ENCODE measurements at places on chromosomes 3 and 15. TPM values are rescaled to one million over a fixed set of nuclear protein-coding genes. Genes with fewer than 3 reads are reported as not detected.

- no peak for DNase-seq
Measured at GRCh38 chr15:74897300-74897701, 7.5 kb downstream of the MPI start.

GRCh38 chr3:16907243-16907642 lies 22.5 kb downstream of the PLCL2 start:
- DNase-seq, result no peak

DNA sequence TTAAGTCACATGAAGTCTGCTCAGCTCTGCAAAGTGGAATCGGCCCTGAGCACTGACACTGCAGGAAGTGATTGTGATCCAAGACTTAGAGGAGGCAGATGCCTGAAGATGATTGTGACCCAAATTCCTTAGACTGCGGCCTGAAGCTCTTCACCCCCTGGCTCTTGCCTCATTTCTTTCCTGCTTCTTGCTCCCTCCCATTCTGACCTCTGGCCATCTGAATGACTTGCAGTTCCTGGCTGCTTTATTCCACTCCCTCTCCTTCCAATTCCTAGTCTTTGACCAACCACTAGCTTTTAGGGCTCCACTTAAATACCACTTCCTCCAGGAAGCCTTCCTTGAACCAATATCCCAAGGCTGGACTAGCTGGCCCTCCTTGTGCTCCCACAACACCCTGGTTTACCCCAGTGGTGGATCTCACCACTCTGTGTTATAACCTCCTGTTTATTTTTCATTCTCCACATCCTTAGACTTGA lies 9.9 kb upstream of the EPB42 start:
- DNase-seq, result no peak

- DNase-seq, result no peak
Measured at GRCh38 chr3:159805411-159805772, 183.2 kb upstream of the IL12A start.

- peak; percentile 11 for DNase-seq
Measured at GRCh38 chr15:101028772-101029438, 109.7 kb downstream of the LRRK1 start.

DNA sequence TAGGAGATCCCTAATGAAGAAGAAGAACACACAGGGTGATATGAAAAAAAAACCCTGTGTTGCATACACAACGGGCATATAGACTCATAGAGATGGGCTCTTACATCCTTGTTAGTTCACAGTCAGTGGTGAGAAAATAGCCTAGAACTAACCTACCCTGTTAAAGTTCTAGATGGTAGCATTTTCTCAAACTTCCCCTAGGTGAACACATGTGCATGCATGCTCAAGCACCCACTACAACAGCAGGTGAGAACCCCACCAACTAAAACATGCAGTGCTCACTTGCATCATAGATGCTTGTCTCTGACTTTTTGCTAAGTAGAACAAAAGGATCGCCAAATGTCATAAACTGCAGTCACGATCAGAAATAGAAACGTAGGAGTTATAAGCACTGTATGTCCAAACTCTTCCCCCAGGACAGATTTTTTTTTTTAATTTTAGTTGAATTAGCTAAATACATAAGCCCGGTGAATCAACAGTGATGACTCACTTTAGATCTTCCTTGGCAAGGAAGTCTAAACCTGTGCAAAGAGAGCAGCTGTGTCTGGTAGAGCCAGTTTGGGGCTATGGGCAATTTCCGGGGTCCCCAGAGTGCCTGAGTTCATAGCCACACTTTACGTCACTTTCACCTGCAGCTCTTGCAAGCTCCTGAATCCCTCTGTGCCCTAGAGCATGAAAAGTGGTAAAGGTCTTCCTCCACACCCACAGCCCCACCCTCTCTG lies 96.2 kb upstream of the SEMA6D start:
- no peak for DNase-seq

DNA sequence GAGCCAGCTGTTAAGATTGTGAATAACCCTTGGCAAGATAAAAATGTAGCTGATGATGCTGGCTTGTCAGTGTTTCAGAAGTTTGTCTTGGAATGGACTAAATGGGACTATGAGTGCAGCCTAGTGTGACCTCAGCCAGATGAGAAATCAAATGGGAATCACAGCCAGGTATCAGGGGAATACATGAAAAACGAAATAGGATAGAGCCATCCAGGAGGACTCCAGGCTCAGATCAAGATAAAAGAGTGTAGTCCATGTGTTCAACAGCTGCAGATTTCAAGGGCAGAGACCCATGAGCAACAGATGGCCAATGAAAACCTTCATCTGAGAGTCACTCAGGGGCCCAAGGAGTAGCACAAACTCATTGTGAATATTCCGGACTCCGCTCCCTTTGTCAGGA lies 1080.9 kb upstream of the CADM2 start:
- DNase-seq, result no peak

DNA sequence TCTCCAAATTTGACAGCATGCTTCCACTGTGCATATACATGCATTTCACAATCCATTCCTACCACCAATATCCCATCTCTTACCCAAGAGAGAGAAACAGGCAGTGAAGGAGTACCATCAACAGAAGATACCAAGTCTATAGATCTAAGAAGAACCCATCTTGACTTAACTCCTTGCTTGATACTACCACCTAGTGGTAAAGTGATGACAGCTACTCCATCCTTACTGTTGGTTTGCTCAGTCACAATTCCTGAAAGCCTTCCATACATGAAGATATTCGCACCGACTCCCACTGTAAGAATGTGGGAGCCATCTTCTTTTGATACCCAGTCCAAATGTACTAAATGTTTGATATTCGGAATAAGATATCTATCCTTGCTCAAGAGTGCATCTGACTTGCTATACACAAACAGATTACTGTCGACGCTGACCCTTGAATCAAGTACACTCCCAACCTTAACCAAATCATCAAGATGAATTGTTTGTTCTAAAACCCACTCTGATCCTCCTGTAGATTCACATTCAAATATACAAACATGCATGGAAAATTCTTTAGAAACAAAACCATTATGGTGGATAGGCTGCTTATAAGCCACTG lies 123.1 kb downstream of the DMXL2 start:
- DNase-seq, result no peak

DNA sequence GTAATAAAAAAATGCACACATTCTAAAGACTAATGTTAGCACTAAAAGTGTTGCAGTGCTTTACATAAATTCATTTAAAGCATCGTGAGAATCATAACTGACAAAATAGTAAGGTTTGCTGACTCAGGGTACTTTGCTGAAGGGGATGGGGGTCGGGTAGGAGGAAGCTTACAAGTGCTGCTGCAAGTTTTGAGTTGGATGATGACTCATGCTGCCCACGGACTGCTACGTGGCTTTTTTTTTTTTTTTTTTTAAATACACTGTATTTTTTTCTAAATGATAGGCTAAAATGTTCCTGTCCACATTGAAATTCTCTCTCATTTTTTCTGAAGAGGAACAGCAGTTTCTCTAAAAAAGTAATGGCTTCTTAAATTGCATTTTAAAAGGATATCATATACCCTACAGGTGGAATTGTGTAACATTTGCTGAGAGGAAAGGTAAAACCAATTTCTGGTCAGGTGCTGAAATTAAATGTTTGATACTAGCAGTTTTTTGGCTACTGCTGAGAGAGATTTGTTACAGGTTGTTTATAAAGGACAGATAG lies 2.2 kb downstream of the MAPK6 start:
- DNase-seq, result peak; percentile 74

DNA sequence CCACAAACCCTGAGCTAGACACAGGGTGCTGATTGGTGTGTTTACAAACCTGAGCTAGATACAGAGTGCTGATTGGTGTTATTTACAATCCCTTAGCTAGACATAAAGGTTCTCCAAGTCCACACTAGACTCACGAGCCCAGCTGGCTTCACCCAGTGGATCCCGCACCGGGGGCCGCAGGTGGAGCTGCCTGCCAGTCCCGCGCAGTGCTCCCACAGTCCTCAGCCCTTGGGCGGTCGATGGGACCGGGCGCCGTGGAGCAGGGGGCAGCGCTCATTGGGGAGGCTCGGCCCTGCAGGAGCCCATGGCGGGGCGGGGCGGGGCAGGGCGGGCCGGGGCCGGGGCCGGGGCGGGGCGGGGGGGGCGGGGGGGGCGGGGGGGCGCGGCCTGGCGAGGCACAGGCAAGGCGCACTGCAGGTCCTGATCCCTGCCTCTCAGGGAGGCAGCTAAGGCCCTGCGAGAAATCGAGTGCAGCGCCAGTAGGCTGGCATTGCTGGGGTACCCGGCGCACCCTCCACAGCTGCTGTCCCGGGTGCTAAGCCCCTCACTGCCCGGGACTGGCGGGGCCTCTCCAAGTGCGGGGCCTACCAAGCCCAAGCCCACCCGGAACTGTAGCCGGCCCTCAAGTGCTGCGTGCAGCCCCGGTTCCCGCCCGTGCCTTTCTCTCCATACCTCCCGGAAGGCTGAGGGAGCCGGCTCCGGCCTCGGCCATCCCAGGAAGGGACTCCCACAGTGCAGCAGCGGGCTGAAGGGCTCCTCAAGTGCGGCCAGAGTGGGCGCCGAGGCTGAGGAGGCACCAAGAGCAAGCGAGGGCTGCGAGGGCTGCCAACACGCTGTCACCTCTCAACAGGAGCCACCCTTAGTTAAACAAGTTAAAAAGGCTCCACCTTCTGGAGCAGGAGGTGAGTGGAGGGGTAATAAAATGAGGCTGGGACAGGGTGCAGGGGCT lies 9.8 kb upstream of the TMEM40 start:
- no peak for DNase-seq

DNA sequence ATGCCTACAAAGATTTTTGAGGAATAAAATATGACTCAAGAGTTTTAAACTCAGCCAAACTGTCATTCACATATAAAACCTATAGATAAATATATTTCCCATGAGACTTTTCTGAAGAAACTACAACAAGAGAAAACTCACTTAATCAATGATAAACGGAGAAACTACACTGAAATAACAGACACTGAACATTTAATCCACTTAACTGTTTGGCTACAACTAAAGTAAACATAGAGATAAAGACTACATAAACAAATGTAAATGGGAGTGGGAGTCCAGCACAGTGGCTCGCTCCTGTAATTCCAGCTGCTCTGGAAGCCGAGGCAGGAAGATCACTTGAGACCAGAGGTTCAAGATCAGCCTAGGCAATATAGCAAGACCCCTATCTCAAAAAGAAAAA lies 79.2 kb downstream of the MEX3B start:
- no peak for DNase-seq

DNA sequence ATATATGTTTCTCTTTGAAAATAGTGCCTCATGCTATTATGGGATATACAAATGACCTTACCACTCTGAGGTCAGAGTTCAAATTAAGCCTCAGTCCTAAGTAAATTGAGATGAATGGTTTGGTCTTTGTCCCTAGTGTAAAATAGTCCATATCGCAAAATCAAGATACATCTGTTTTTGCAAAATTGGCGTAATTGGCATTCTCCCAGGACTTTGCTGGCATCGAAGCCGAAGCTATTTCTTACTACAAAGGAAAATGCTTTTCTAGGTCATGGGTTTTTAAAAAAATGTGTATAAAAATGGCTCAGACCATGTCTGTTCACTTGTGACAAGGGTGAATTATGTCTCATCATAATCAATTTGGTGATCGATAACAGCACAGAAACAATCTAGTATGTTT lies 25.9 kb downstream of the ROBO2 start:
- no peak for DNase-seq

- DNase-seq, result no peak
Measured at GRCh38 chr15:36313021-36313420, 266.4 kb upstream of the CDIN1 start.

- DNase-seq, result no peak
Measured at GRCh38 chr15:98525661-98526001, 122.7 kb upstream of the IGF1R start.

- DNase-seq, result peak; percentile 50
Measured at GRCh38 chr15:39084674-39085530, 496.0 kb upstream of the THBS1 start.

GRCh38 chr3:127775398-127776109 lies 46.8 kb downstream of the MGLL start:
- no peak for DNase-seq

DNA sequence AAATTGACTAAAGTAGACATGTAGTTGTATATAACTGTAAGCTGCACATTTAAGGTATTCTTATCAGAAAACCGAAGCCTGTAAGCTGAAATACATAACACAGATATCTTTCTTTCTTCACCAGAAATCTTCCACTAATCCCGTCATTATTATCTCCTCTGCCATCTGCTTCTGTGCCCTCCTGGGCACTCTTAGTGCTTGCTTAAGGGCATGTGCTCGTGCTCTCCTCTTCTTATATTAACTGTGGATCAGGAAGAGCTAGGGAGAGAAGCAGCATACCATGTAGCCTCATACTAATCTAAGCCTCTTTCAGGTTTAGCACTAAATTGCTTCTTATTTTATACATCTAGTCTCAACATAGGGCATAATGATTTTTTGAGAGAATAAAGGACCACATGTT lies 60.8 kb downstream of the RIOX2 start:
- DNase-seq, result no peak

DNA sequence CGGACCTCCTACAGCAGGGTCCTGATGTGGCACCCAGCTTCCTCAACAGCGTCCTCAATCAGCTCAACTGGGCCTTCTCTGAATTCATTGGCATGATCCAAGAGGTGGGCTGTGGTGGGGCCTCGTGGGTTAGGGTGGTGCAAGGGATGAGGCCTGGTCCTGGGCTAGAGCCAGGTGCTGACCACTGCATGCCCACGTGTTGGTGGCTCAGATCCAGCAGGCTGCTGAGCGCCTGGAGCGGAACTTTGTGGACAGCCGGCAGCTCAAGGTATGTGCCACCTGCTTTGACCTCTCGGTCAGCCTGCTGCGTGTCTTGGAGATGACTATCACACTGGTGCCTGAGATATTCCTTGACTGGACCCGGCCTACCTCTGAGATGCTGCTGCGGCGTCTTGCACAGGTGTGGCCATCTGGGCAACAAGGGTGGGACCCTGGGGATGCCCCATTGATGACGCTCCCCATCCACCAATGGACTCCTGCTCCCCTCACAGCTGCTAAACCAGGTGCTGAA lies 3.8 kb downstream of the AMIGO3 start:
- no peak for DNase-seq

DNA sequence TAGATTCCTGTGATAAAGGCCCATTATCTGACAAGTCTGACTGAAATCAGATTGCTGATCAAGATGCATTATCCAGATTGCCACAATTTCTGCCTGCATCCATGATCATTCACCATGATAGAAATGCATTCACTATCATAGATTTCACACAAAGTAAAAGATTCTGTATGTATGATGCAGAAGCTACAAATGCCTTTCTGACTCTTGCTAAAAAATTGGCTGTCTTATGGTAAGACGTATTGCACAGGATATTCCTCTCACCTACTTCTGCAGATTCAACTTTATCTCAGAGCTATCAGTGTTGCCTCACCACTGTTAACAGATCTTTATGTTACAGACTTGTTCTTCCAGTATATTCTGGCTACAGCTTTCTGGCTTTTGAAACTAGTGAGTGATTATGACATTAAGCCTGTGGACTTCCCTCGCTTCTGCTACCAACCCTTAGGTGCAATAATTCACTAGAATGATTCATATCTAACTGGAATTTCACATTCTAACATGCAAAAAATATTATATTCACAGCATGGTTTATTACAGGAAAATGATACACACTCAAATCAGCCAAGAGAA lies 955.3 kb downstream of the EPHA3 start:
- no peak for DNase-seq

The HTD2 gene
- total RNA-seq, result 7.6 TPM

The MSL2 gene
- 50.7 TPM for total RNA-seq

The MESP2 gene
- total RNA-seq, result not detected

The RSL24D1 gene
- 85.2 TPM for total RNA-seq

The ACKR2 gene
- 2.3 TPM for total RNA-seq

The RTP1 gene
- not detected for total RNA-seq

The CYP1A2 gene
- total RNA-seq, result not detected

The THRB gene
- not detected for total RNA-seq

The C2CD4A gene
- total RNA-seq, result not detected

The TRIM59 gene
- total RNA-seq, result 51.2 TPM

The NLGN1 gene
- not detected for total RNA-seq

The P3H2 gene
- total RNA-seq, result not detected

The DPPA2 gene
- not detected for total RNA-seq
